ENCODE measurements at places on chromosomes 4 and X.

DNA sequence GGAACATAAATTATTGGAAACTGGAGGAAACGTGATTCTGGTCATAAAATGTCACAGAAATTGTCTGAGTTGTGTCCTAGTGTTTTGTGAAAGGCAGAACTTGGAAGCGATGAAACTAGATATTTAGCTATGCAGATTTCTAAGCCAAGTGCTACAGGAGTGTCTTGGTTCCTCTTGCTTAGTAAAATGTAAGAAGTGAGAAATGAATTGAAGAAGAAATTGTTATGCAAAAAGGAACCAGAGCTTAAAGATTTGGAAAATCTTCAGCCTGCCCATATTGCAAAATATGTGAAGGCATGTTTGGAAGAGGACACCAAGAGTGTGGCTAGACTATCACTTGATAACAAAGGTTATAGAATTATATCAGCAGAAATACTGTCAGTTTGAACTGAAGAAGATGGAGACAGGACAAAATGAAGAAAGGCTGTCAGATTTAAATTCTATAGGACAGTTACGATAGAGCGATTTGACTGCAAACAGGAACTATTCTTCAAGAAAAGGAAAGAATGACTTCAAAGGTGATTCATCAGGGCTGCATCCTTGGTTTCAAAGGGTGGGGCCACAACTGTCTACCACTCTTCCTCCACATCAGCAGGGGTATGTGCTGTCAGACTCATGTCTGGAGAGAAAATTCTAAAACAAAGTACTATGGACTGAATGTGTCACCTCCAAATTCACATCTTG is 9.4 kb upstream of the CDS1 start:
- DNase-seq = no peak

DNA sequence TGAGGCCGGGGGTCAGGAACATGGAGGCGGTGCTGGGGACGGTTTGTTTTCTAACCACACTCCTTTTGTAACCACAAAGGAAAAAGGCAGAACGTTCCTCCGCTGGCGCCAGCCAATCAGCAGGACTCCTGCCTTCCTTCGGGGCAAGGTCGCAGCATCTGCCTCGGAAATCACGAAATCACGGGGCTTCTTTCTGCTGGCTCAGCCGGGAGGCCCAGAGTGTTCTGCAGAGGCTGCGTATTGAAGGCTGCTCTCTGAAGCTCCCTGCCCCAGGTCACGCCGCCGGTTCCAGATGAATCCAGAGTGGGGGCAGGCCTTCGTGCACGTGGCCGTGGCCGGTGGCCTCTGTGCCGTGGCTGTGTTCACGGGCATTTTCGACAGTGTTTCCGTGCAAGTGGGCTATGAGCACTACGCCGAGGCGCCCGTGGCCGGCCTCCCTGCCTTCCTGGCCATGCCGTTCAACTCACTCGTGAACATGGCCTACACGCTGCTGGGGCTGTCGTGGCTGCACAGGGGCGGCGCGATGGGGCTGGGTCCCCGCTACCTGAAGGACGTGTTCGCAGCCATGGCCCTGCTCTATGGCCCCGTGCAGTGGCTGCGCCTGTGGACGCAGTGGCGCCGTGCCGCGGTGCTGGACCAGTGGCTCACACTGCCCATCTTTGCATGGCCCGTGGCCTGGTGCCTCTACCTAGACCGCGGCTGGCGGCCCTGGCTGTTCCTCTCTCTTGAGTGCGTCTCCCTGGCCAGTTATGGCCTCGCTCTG is 9.4 kb downstream of the TMEM187 start:
- DNase-seq = no peak

DNA sequence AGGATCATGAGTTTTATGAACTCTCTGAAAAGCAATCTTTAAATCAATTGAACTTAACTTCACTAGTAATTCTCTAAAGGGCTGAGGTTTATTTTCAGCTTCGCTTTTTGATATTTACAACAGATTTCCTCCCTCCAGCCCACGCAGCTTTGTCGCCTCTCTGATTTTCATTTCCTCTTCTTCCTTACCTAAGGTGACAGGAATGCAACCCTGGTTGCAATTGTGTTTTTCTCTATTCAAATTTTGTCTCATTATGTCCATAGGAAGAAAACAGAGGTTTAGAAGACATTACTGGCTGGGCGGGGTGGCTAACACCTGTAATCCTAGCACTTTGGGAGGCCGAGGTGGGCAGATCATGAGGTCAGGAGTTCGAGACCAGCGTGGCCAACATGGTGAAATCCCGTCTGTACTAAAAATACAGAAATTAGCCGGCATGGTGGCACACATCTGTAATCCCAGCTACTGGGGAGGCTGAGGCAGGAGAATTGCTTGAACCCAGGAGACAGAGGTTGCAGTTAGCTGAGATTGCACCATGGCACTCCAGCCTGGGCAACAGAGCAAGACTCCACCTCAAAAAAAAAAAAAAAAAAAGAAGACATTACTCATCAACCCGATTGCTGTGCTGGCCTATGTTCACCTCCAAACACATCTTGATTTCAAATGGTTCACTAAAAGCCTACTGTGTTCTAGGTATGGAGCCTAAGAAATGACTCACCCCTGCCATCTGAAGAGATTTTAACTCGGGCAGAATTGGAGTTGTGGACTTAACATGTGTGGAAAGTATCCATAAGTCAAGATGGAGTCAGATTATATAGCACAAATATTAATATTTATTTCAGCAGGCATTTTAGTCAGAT is 36.8 kb downstream of the VSIG4 start:
- no peak for DNase-seq

DNA sequence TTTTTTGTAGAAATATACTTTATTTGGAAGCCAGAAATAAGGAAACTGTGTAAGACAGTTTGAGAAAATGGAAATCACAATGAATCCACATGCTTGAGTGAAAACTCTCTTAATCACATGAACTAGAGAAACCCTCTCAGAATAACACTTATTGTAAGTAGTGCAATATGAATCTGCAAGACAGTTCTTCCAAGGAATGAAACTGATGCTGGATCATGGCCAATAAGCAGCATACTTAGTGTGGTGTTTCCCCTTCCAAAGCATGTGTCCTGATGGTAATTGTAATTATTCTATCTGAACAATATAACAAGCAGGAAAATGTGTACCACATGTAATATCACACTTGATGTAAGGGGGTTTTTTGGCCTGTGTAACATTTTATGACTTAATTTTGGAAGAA is 1870.5 kb upstream of the TENM3 start:
- no peak for DNase-seq

GRCh38 chrX:49250578-49250977 is 13.9 kb downstream of the FOXP3 start:
- DNase-seq = no peak

GRCh38 chr4:182801636-182802035 is 115.5 kb downstream of the DCTD start:
- DNase-seq = no peak

- DNase-seq = no peak
Observed at GRCh38 chrX:11445540-11445939, 152.3 kb downstream of the AMELX start.

GRCh38 chrX:72540318-72540717 is 32.3 kb downstream of the HDAC8 start:
- DNase-seq = peak; percentile 49
